COLO829 (cell line): ENCODE measurements at places on chromosomes 7 and 10.

DNA sequence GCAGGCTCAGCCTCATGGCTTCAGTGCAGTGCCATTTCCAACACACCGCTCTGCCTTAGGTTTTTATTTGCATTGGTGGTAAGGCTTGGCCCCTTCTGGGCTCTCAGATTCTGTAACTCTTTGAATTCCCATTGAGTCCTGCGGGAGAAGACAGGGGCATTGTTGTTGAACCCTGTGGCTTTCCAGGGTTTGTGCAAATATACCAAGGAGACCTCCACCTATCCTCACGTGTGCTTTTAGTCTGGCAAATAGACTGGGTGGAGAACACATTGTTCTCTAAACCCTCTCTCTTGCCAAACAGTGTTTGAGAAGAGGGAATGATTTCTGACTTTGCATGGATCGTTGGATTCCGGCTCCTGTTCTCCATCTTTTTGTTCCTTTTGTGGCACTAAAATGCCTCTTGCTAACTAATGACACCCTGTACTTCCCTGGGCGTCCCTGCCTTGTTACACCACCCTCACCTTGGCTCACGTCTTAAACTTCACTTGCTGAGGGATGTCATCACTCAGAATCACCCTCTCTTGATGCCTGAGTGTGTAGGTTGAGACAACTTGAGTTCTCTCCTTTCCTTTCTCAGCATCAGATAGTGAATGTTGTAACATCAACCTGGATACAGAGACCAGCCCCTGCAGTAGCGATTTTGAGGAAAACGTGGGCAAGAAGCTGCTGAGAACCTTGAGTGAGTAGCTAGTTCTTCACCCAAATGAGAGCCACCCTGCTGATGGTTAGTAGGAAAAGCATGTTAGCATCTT is 40.5 kb downstream of the GOT1 start:
- DNase-seq: no peak

- no peak for DNase-seq
These were observed 19.8 kb downstream of the ZNF775 start for GRCh38 chr7:150398965-150399320.

GRCh38 chr10:53952698-53953630 is 848.1 kb downstream of the PCDH15 start:
- DNase-seq: no peak

DNA sequence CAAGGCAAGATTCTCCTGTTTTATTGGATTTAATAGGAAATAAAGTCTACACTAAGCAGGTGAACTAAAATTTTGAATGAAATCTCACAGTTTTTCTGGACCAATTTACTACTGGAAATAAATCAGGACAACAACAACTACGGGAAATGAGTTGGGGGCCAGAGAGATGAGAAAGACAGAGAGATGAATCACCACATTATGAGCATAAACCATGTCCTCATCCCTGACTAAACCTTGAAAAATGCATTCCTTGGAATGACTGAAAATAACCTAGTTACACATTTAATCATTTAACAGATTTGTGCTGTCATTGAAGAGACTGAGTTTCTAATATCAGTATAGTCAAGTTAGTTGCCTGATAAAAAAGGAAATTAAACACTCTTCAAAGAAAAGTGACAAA is 608.4 kb upstream of the KCND2 start:
- DNase-seq: no peak

- DNase-seq: peak; percentile 57
These were observed 100.6 kb downstream of the ICA1 start for GRCh38 chr7:8161364-8161828.

- no peak for DNase-seq
These were observed 233.3 kb downstream of the LRRN3 start for GRCh38 chr7:111324228-111324627.

- no peak for DNase-seq
These were observed 191.5 kb downstream of the PHTF2 start for GRCh38 chr7:77989981-77990566.

- DNase-seq: no peak
These were observed 545 bp downstream of the NACAD start for GRCh38 chr7:45088146-45088701.

DNA sequence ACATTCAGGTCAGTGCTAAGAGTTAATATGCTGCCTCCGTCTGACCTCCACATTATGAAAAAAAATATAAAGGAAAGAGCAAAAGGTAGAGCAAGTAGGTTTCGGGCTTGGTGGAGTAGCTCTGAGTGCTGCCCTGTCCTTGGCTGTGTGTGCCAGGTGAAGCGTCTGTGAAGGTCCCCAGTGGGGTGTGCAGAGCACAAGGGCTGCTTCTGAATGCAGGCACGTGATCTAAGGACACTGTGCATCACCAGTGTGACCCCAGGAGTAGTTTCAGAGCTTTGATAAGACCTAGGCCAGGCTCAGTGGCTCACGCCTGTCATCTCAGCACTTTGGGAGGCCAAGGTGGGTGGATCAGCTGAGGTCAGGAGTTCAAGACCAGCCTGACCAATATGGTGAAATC is 36.0 kb downstream of the KLF6 start:
- no peak for DNase-seq

DNA sequence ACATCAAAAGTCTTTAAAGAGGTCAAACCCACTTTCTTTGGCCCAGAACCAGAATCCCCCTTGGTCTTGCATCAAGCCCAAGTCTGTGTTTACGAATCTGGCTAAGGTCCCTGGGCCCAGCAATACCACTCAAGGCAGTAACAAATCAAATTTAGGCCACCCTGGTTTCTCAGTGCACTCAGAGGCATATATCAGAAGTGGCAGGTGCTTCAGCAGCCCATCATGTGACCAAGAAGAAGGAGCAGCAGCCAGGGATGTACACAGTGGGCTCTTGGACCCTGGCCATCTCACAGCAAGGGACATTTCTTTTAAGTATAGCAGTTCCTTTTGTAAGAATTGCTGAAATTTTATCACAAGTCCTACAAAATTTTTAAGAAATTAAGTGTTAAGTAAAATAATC is 7.3 kb upstream of the SLC25A13 start:
- no peak for DNase-seq

DNA sequence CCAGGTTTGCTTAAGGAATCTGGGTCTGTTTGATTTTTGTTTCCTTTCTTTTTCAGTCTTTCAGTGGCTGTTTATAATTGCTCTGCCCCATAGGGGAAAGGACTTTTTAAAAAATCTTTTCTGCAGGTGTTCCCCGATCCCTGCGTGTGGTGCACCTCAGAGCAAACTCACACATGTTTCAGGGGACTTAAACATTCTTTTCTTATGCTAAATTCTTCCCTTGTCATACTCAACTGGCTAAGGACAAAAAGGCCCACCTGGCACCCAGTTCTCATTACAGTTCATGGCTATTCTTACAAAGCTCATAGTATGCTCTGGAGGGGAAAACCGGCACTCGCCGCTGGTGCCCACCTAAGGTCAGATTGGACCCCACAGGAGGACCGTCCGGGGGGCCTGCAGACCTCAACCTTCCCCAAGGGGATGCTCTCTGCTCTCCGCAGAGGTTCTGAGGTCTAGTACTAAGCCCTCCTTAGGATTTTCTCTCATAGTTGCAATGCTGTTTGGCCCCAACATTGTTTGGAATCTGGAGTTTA is 220.3 kb downstream of the HGF start:
- DNase-seq: no peak

DNA sequence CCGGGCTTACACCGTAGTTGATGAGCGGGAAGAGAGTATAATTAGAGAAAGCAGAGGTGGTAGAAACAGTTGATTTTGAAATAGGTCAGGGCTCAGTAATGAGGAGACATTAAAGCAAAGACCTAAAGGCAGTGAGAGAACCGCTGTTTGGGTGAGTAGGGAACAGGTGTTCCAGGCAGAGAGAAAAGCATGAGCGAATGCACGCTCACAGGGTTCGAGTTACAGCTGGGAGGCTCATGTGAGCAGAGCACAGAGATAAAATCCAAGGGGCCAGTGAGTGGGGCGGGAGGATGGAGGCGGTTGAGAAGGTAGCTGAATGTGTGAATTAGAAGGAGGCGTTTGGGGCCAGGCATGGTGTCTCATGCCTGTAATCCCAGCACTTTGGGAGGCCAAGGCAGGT is 39.9 kb downstream of the APBB1IP start:
- DNase-seq: no peak

GRCh38 chr7:92872701-92873100 is 36.3 kb upstream of the CDK6 start:
- DNase-seq: no peak

GRCh38 chr7:150377635-150378034 is 1.5 kb upstream of the ZNF775 start:
- DNase-seq: no peak

- DNase-seq: no peak
These were observed 42.0 kb downstream of the SRPK2 start for GRCh38 chr7:105346593-105347322.

- no peak for DNase-seq
These were observed 88.5 kb downstream of the COL13A1 start for GRCh38 chr10:69890065-69890847.

GRCh38 chr7:2920956-2921652 is 77.0 kb upstream of the GNA12 start:
- peak; percentile 28 for DNase-seq

- no peak for DNase-seq
These were observed 30.0 kb downstream of the AGR3 start for GRCh38 chr7:16851829-16852228.

- DNase-seq: no peak
These were observed 2.4 kb upstream of the DENND10 start for GRCh38 chr10:119101366-119102098.

- DNase-seq: no peak
These were observed 34.8 kb upstream of the SH2D4B start for GRCh38 chr10:80502621-80503583.

- no peak for DNase-seq
These were observed 540.7 kb downstream of the DNAJB6 start for GRCh38 chr7:157877298-157878090.
